NCI-H2081 treated with DMSO at 0.1 percent for 48 hours (cell line): ENCODE measurements at places on chromosomes 16 and 17.

GRCh38 chr16:67883872-67884261 is 818 bp upstream of the NRN1L start:
- no peak for DNase-seq

- no peak for DNase-seq
Measured at GRCh38 chr17:38893607-38894006, 23.7 kb downstream of the LASP1 start.

DNA sequence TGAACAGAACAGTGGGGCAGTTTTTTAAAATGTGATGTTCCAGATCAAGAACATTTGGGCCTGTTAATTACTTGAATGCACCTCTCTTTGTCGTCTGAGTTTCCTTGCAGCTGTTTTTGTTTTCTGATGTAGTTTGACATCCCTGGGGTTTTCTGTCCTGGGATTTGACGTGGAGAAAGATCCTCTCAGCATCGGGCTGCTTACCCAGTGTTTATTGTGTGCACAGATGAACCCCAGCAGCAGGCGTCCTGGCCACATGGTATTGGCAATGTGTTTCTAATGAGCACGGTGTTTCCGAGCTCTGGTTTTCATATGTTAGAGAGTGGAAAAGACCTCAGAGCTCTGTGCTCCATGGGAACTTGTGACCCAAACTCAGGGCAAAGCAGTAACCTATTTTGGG is 191.1 kb upstream of the IRX3 start:
- DNase-seq, result no peak

GRCh38 chr17:979539-980405 is at the start of gene NXN:
TSS of gene NXN (minus strand) at chr17:979776.
- DNase-seq, result no peak

- no peak for DNase-seq
Measured at GRCh38 chr16:29649588-29650494, 13.2 kb upstream of the SPN start.

GRCh38 chr16:11768849-11769248 is 26.2 kb upstream of the TXNDC11 start:
- DNase-seq, result no peak

GRCh38 chr17:36495076-36495578 is 8.6 kb downstream of the ZNHIT3 start:
- no peak for DNase-seq

DNA sequence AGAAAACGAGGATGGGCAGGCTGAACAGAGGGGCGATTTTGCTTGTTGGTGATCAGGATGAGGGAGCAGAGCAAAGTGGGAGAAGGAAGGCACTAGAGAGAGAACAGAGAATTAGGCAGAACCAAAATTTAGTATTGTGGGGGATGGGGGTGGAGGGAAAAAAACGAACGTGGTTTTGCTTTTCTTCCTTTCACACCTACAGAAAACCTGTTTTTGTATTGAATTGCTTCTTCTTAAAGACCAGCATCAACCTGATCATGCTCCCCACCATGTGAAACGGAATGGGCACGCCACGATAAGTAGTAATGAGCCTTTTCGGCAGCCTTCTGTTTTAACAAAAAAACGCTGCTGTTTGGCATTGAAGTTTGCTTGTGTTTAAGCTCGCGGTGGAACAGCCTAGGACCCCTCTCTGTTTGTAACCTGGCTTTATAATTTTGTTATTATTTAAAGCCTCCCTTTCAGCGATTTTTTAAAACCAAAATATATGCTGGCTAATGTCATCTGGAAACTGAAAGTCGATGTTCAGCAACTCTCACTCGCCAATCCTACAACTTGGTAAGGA is 36.8 kb downstream of the ERCC4 start:
- DNase-seq, result no peak

DNA sequence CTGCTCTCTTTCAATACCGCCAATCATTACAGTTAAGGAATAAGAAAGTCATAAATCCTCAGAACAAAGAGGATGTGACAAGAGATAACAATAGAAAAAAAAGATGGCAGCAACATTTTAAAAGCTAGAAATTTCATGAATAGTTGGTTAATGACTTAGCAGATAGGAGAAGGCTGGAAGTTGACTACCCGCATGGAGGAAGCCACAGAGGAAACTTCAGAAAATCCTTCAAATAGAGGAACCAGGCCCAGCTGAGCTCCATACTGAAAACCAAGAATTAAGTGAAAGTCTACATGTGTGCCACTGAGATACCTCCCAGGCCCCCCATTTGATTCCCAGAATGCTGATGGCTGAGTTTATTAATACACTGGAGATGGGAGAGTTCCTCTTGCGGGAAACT is 109.3 kb downstream of the GSG1L start:
- DNase-seq, result no peak

DNA sequence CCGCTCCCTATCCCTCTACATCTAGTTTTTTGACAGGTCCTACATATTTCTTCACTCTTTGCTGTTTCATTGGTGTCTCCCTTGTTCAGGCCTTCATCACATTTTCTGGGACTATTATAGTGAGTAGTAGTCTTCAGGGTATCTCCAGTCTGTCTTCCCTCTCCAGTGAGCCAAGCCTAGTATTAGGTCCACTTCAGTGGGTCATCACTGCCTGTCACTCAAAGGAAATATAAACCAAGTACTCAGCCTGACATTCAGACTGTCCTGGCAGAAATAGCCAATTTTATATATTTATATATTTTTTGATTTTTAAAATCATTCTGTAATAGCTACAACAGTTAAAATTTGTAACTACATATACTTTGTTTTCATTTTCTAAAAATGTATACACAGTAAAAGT is 137.8 kb downstream of the CYB561 start:
- DNase-seq, result no peak

- DNase-seq, result no peak
Measured at GRCh38 chr16:53486230-53486629, 16.8 kb downstream of the AKTIP start.
